Right ventricle myocardium superior (tissue), 1 donor: ENCODE measurements at places on chromosomes 5 and 9. TPM values are rescaled to one million over a fixed set of nuclear protein-coding genes. Genes with fewer than 3 reads are reported as not detected.

Gene CD72
- 0.59 TPM for total RNA-seq

Gene C7
- total RNA-seq: 272 TPM

Gene SAXO1
- not detected for total RNA-seq

Gene FGF10
- total RNA-seq: 1.6 TPM

Gene UBAC1
- 107 TPM for total RNA-seq

Gene GLRA1
- not detected for total RNA-seq

Gene RHOBTB3
- total RNA-seq: 81.1 TPM
